ENCODE measurements at places on chromosomes 6 and 20.
A peak's percentile ranks its signal among the peaks of the same experiment; 100 is the strongest.

DNA sequence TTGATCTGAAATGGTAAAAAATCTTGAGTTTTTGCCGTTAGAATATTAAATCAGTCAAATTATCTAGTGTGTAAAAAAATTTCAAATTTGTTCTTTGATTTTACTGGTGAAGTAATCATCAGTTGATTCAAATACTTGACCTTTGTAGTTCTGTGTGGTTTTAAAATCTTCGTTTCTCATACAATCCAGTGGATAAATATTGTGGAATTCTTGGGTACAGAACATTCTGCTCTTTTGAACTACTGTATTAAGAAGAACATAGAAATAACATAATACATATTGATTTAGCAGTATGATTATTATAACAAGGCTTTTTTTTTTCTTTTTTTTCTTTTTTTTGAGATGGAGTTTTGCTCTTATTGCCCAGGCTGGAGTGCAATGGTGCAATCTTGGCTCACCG lies 491.8 kb downstream of the CD109 start:
- DNase-seq, result no peak

DNA sequence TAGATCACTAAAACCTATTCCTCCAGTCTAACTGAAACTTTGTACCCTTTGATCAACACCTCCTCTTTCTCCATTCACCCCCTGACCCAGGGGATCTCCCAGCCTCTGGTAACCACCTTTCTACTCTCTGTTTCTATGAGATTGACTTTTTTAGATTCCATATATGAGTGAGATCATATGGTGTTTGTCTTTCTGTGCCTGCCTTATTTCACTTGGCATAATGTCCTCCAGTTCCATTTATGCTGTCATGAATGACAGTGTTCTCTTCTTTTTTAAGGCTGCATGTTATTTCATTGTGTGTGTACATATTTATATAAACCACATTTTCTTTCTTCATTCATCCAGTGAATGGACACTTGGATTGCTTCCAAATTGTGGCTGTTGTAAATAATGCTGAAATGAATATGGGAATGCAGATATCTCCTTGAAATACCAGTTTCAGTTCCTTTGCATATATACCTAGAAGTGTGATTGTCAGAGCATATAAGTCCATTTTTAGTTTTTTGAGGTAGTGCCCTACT lies 57.7 kb downstream of the DHX35 start:
- DNase-seq, result no peak

GRCh38 chr6:1391800-1392309 lies 2.5 kb downstream of the FOXF2 start:
- DNase-seq, result no peak

- DNase-seq, result no peak
These were observed 293.8 kb downstream of the FRK start for GRCh38 chr6:115766745-115767462.

GRCh38 chr6:19024737-19025136 lies 637.6 kb downstream of the RNF144B start:
- no peak for DNase-seq

DNA sequence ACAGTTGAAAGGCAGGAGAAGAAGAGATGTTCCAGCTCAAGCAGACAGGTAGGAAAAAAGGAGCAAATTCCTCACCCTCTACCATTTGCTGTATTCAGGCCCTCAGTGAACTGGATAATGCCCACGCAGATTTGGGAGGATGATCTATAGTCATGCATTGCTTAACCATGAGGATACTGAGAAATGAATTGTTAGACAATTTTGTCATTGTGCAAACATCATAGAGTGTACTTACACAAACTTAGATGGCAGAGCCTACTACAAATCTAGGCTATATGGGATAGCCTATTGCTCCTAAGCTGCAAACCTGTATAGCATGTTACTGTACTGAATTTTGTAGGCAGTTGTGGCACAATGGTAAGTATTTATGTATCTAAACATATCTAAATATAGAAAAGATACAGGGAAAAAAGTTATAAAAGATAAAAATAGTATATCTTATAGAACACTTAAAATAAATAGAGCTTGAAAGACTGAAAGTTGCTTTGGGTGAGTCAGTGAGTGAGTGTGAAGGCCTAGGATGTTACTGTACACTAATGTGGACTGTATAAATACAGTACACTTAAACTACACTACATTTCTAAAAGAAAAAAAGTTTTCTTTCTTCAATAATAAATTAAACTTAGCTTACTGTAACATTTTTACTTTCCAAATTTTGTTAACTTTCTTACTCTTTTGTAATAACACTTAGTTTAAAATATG lies 672.3 kb downstream of the UTRN start:
- DNase-seq, result no peak

GRCh38 chr6:154345811-154346210 lies 10.8 kb downstream of the IPCEF1 start:
- no peak for DNase-seq

- no peak for DNase-seq
These were observed 181.2 kb downstream of the ADGRG6 start for GRCh38 chr6:142482974-142483373.

- peak; percentile 36 for DNase-seq
These were observed 67.8 kb upstream of the RALGAPA2 start for GRCh38 chr20:20780127-20780824.

GRCh38 chr6:25414168-25414567 lies 135.0 kb downstream of the CARMIL1 start:
- no peak for DNase-seq

DNA sequence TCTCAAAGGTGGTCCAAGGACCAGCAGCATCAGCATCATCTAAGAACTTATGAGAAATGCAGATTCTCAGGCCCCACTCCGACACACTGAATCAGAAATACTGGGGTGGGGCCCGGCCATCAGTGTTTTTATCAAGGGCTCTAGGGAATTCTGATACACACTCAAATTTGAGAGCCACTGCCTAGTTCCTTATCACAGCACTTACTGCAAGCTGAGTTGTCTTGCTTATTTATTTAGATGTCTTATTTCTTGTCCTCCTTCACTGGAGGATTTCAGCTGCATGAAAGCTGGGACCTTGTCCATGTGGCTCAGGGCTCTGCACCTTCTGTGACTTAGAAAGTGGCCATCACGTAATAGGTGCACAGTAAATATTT lies 139.4 kb upstream of the RREB1 start:
- no peak for DNase-seq

DNA sequence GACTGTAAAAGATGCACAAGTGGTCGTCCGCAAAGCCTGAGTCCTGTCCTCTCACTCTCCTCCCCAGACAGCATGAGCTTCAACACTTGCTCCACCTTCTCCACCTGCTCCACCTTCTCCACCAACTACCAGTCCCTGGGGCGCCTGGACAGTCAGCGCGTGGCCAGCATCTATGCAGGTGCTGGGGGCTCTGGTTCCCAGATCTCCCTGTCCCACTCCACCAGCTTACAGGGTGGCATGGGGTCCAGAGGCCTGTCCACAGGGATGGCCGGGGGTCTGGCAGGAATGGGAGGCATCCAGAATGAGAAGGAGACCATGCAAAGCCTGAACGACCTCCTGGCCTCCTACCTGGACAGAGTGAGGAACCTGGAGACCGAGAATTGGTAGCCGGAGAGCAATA lies 162.2 kb upstream of the NT5E start:
- DNase-seq, result no peak

GRCh38 chr6:45555981-45556771 lies 178.4 kb upstream of the SUPT3H start:
- no peak for DNase-seq

DNA sequence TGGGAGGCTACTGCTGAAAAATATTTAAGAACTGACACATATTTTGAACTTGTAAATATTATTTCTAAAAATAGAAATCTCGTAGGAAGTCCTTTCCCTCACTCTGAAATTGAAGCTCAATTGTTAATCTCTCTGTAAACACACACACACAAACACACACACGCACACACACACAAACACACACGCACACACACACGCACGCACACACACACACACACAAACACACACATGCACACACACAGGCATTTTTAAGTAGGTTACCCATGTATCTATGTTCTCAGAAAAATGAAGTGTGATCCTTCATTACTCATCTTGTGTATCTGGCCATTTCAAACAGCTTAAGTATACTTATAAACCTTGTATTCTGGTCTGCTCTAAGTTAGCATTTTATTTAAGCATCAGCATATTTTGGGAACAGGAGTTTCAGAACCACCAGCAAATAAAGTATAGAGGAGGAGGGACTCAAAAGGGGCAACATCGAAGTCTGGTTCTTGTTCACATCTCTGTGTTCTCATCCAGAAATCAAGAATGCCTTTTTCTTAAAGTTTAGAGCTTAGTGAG lies 11.6 kb downstream of the CCN6 start:
- no peak for DNase-seq

GRCh38 chr6:117354671-117355070 lies 71.1 kb downstream of the ROS1 start:
- no peak for DNase-seq

DNA sequence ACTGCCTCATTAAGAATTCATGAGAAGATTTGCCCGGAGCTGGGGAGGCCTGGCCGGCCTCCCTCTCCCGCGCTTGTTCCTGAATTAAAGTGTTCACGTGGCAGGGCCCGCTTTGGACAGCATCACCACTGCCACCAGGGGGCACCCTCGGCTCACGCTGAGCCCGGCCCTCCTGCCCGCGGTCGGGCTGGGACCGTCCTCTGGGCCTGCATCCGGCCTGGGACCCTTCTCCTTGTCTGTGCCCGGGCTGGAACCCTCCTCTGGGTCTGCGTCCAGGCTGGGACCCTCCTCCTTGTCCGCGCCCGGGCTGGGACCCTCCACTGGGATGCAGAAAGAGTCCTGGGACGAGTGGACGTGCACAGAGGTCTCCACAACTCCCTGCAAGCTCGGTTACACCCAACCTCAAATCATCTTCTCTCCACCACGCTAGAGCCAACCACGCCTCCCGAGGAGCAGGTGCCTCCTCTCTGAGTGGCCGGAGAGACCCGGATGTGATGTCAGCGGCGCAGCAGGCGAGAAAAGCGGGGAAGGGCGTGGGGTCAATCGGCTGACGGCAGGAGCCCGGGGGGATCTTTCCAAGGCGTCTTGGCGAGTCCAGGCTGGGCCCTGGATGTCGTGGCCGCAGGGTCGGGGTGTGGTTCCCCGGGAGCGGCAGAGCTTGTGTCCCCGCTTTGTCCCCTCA lies 50.9 kb upstream of the DACT2 start:
- DNase-seq, result peak; percentile 76

DNA sequence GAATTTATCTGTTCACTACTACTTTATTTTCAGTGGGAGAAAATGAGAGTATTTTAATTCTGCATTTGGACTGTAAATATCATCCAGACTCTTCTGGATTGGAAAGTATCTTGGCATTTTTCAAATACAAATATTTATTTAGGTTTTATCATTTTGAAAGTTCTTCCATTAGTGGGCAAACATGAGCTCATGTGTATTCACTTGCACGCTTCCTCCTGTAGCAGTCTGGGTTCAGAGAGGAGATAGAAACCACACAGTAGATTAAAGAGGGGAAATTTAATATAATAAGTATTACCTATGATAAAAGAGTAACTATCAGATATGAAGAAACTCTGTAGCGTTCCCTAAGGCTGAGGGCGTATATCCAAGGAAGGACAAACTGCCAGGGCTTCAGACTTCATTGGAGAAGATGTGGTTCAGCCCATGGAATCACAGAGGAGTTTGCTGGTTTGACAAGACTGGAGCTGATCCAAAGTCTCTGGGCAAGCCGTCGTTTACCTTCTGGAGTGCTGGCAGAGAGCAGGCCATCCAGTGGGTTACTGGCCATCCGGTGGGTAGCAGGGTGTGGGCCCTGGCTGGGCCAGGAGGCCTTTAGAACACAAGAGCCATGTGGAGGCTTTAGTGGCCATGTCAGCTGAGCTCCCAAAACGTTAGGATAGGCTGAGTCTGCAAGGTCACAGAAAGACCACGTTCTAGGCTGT lies 44.3 kb downstream of the KCNS1 start:
- no peak for DNase-seq

DNA sequence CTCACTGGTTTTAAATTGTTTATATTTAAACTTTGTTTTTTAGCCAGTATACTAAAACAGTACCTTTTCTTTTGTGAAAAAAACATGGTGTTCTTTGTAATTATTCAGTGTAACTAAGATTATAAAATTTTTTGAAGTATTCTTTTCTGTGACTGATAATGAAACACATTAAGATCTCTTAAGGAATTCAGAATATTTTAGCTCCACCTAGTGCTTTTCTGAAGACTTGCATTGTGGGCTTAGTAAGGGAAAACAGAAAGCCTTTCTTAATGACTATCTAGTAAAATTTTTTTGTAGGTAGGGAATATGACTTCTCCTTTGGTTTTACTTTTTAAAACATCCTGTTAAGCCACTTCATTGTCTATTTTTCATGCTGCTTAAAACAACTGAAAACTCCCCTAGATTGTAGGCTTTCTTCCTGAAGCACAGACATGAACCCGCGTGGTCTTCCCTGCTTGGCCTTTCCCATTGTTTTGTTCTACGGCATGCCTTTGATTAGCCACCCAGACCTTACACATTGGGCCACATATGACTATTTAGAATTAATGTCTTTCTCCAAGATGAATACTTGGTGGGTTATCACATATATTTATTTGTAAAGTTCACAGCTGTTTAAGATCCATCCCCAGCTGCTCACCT lies 72.1 kb downstream of the AFDN start:
- no peak for DNase-seq

GRCh38 chr6:140225701-140226436 lies 851.4 kb upstream of the CITED2 start:
- no peak for DNase-seq

Measured in heart left ventricle (tissue), 16 donors.